Anterior cingulate cortex (tissue), 58 donors: ENCODE measurements at places on chromosomes 11 and 22.

DNA sequence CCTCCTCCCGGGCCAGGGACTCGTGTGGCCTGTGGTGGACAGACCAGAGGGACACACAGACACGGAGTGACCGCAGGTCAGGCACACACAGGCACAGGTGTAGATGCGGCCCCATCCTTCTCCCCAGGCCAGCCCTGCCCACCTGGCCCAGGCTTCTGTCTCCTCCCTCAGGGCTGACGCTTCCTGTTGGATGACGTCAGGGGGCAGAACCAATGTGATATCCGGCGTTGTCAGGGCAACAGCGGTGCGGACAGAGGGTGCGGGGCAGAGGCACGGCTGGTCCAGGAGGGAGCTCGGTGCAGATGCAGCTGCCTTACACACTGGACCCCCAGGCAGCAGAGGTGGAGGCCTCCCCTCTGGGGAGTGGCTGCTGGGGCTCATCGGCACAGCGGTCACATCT is 2.9 kb upstream of the TUBGCP6 start:
- DNase-seq: no peak

- no peak for DNase-seq
Observed at GRCh38 chr11:1923201-1923956, 3.9 kb downstream of the TNNT3 start.

- DNase-seq: no peak
Observed at GRCh38 chr11:38272376-38272775, 1674.3 kb upstream of the RAG2 start.

DNA sequence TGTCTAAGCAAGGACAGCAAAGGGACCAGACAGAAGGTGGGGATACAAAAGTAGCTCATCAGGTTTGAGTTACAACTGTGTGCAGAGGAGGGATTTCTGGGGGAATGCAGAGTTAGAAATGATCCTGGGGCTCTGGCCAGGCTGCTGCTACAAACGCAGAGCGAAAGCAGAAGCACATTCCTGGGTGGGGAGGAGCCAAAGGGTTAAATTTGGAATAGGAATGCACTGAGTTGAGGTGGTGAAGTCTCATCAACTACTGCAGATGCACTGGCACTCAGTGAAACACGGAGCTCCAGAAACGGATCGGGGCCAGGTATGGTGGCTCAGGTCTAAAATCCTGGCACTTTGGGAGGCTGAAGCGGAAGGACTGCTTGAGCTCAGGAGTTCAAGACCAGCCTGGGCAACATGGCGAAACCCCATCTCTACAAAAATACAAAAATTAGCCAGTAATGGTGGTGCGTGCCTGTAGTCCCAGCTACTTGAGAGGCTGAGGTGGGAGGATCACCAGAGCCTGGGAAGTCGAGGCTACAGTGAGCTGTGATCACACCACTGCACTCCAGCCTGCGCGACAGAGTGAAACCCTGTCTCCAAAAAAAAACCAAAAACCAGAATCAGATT is 3.2 kb downstream of the CHKA start:
- no peak for DNase-seq

GRCh38 chr22:25746012-25746373 is 4.0 kb downstream of the MYO18B start:
- no peak for DNase-seq

- DNase-seq: no peak
Observed at GRCh38 chr22:43553451-43554258, 141.8 kb downstream of the MPPED1 start.

DNA sequence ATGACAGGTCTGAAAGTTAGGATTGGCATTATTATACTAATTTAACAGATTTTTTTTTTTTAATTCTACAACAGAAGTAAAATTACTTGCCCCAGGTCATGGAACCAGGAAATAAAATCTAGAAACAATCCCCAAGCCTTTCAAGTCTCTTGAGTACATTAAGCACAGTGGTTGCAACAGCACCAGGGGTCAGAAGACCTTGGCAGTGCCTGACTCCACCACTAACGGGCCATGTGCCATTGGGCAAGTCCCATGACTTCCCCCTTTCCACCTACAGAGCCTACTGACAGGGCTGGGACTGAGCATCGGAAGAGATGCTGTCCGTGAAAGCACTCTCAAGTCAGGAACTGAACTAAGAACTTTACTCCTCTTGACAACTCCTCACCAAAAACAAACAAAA is 98.6 kb upstream of the AKIP1 start:
- DNase-seq: no peak

GRCh38 chr11:74673693-74674360 is 57.4 kb downstream of the CHRDL2 start:
- DNase-seq: no peak

- no peak for DNase-seq
Observed at GRCh38 chr22:24578355-24579257, 14.3 kb downstream of the LRRC75B start.

GRCh38 chr11:125569915-125570621 is 791 bp downstream of the EI24 start:
- no peak for DNase-seq

DNA sequence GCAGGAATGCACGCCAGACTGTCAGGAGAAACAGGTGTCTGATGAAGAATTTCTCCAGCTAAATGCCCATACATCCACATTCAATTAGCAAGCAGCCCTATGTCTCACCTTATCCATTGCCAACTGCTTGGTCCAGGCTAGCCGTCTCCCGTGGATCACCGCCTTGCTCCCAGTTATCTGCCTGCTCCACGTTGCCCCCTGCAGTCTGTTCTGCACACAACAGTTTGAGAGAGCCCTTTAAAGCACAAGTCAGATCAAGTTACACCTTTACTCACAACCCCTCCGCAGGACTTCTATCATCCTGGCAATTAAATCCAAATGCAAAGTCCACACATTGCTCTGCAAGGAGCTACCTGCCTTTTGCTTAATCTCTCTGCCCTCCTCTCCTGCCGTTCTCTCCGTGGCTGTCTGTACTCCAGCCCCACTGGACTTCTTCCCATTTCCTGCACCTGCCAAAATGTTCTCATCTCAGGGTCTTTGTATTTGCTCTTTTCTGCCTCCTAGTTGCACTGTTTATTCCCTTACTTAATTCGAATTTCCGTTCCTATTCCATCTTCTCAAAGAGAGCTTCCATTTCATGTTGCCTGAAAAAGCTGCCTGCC is 185.3 kb upstream of the LARGE1 start:
- DNase-seq: peak; percentile 8

- DNase-seq: no peak
Observed at GRCh38 chr11:65927904-65928397, 8.7 kb downstream of the DRAP1 start.

DNA sequence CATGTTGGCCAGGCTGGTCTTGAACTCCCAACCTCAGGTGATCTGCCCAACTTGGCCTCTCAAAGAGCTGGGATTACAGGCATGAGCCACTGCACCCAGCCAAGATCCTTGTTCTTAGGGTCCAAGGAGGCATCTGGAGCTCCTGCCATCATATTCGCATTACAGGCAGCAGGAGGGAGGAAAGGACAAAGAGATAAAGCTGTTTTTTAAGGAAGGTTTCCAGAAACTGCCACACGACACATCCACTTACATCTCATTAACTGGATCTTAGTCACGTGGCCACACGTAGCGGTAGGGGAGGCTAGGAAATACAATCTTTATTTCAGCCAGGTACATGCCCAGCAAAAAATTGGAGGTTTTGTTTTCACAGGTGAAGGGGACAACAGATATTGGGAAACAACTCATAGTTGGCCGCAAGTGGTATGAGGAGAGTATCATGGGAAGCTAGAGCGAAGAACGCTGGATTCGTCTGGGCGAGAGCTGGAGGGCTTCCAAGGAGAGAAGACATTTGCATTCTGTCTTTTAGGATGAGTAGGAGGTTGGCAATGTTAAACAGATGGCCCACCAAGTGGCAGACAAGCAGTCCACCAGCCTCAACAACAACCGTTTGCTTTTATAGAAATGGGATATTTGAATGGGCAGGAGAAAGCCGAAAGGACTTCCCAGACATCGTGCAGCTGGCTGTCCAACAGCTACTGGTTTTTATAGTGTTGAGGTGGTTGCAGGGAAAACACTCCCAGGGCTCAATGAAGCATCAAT is 39.2 kb upstream of the DMC1 start:
- no peak for DNase-seq

DNA sequence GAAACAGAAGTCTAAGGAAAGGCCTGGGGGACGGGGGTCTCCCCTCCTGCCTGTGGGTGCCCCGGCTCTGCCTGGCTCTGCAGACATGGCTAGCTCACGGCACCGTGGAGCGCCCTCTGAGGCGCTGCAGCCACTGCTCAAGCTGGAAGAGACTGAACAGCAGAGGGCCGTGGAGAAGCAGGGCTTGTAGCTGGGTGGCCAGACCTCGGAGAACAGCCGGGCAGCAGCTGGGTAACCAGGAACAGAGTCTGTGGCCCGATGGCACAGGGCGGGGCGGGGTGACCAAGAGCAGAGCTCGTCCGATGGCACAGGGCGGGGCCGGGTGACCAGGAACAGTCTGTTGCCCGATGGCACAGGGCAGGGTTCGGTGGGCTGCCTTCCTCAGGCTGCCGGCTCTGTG is 18.1 kb downstream of the RNH1 start:
- no peak for DNase-seq

DNA sequence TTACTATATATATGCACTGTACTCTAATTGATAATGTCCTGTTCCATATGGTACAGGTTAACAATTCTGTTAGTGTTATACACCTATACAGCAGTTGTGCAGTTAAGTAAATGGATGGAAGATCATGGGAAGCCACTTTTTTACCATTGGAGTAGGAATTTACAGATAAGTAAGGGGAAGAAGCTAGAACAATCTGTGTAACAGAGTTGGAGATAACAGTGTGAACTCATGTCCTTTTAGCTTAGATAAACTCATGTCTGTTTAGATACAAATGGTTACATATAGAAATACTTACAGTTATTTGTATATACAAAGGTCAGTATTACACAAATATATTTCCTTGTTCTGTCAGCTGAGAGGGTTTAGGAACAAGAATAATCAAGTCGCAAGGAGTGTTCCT is 6.8 kb upstream of the DEUP1 start:
- DNase-seq: no peak

GRCh38 chr22:37300551-37301017 is 18.3 kb downstream of the CYTH4 start:
- no peak for DNase-seq

DNA sequence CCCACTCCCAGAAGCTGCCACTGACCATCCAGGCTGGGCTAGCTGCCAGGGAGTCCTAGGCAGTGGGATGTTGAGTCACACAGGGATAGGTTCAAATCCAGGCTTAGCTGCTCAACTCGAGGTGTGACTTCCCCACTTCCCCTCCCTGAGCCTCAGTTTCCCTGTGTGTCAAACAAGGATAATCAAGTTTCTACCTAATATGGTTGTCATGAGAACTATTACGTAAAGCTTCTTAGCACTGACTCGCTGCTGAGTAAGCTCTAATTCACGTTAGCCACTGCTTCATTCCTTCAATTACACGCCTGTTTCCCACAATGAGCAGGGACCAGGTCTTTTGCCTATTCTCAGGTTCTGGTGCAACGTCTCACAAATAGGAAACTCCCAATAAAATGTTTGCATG is 67.7 kb downstream of the SEZ6L start:
- DNase-seq: no peak

GRCh38 chr11:131696690-131697089 is 326.3 kb downstream of the NTM start:
- no peak for DNase-seq

DNA sequence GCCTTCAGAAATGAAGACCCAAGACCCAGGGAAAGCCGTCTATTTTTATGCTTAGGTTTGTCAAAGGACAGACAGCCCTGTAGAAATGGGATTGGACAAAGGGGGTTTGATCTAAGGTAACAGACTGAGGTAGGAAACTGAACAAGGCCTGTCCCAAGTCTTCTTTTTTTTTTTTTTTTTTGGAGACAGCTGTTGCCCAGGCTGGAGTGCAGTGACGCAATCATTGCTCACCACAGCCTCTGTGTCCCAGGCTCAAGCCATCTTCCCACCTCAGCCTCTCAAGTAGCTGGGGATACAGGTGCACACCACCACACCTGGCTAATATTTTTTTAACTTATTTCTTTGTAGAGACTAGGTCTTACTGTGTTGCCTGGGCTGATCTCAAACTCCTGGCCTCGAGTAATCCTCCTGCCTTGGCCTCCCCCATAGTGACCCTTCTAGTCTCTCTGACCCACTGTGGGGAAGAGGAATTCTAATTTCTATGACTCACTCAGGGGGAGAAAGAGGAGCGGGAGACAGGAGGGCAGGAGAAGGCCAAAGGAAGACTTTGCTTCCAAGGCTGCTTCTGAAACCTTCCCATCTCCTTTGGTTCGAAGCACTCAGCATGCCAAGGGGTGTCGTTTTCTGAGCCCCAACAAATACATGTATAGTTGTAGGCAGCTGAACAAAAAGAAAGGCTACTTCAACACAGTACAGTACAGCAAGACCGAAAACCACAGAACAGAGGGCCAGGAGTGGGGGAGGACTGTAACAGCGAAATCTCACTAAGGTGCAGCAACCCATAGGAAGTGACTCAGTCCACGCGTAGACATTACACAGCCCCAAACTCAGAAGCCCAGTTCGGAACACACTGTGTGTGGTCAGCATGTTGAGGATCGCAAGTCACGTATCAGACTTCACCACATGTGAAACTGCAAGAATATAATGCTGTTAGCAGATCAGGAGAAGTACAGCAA is 872 bp downstream of the TMA7B start:
- DNase-seq: no peak

- no peak for DNase-seq
Observed at GRCh38 chr11:128716661-128717210, 22.9 kb downstream of the FLI1 start.

DNA sequence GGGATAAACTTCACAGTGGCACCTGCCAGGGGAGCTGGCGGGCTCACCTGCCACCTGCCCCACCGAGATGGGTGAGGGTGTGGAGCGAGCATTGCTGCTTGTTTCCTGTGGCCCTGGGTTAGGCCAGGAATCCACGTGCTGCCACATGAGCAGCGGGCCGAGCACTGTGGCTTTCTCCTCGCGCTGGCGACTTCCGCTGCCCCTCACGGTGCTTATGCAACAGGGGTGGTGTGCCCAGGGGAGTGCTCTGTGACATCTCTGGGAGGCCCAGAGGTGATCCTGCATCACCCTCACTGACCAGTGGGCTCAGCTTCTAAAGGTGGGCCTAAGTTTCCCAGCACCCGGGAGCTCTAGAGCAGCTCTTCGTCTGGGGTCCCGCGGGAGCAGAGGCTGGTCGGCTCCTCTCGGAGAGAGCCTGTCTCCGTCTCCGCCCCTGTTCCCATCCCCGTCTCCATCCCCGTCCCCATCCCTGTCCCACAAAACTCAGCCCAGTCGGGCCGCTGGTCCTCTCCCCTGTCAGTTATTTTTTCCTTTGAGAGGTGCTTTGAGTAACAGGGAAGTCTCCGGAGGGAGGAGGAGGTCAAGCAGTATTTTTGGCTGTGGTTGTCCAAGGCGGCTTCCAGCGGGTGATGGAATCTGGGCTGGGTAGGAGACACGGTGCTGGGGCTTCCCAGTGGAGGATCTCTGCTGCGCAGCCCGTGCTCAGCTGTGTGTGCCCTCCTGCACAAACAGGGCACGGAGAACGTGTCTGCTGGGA is 42.5 kb downstream of the AP2A2 start:
- no peak for DNase-seq
